Activated CD8-positive, alpha-beta T cell treated with anti-CD3 and anti-CD28 coated beads for 36 hours (primary cell): ENCODE measurements at places on chromosomes 4 and X.

DNA sequence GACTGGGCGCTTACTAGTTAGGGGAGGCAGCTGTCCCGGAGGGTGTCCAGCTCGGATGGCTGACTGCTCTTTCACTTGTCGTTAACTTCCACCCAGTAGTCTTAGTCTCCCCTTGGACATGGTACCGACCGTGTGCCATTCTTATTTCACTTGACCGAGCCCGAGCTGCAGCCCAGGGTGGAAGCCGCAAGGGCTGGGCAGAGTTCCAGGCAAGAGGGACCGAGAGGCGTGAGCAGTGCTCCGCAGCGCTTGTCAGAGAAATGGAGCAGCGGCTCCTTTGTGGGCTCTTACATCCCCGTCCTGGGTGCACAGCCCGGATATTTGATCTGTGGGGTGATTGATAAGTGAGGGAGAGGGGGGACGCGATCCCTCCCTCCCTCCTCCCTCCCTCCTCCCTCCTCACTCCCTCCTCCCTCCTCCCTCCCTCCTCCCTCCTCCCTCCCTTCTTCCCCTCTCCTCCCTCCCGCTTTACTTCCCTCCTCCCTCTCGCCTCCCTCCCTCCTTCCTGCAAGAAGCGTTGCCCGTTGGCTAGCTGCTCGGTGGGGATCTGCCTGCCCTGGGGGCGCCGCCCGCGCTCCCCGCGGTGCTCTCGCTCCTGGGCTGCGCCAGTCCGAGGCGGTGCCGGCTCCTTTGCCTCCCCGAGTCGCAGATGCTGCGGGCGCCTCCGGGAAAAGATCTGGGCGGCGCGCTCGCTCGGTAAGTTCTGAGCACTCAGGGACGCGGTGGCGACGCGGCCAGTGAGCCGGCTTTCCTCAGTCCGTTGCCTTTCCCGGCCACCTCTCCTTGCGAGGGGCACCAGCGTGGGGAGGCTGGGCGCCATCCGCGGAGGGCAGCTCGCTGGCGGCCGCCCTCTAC is at the start of gene SLITRK2:
Gene SLITRK2, plus strand, starts transcription at position 499 of the 855 bp plus-strand sequence. CDS start 4,597 bp downstream, outside the sequence.
- DNase-seq: no peak

GRCh38 chr4:126271292-126271691 is 956.5 kb downstream of the FAT4 start:
- no peak for DNase-seq

DNA sequence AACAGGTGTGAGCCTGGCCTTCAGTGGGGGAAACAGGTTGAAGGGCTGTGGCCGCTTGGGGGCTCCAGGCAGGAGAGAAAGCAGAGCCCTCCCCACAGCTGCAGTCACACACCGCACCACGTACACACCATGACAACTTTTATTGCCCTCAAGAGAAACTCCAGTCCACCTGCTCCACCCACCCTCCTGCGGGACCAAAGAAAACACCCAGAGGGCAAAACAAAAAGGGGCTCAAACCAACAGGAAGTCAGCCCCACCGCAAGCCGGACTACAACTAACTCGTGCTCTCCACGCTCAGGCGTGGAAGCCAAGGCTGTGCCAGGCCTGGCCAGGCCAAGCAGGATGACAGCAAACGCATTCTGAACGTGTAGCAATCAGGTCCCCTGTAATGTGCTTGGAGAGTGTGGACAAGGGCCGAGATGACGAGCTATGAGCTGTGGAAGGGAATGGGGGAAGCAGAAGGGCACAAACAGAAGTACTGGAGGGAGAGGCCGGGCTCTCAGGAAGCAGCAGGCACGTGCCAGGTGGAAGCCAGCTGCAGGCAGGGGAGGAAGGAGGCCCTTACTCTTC is 12.7 kb downstream of the SLC6A8 start:
- DNase-seq: no peak

GRCh38 chrX:116863029-116863428 is 400.3 kb upstream of the CT83 start:
- no peak for DNase-seq
